ENCODE measurements at places on chromosomes 6 and 20.

DNA sequence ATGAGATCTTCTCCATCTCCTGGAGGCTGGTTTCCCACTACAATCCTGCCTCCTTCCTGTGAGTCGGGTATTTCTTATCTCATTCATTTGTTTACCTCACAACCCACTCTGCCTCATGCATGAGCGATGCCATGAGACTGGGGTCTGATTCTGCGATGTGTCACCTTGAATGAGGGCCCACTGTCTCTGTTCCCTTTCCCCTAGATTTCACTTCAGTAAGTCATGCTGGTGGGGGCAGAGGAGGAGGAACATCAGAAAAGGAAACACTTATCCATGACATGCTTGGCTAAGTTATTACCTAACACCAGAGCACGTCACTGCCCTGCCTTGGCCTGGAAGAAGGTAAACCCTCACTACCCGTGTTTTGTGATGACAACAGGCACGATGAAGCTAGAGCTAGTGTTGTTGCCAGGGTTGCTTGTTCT is 337.4 kb upstream of the PRDM1 start:
- no peak for DNase-seq

GRCh38 chr6:44386929-44387345 is 569 bp upstream of the CDC5L start:
- no peak for DNase-seq

DNA sequence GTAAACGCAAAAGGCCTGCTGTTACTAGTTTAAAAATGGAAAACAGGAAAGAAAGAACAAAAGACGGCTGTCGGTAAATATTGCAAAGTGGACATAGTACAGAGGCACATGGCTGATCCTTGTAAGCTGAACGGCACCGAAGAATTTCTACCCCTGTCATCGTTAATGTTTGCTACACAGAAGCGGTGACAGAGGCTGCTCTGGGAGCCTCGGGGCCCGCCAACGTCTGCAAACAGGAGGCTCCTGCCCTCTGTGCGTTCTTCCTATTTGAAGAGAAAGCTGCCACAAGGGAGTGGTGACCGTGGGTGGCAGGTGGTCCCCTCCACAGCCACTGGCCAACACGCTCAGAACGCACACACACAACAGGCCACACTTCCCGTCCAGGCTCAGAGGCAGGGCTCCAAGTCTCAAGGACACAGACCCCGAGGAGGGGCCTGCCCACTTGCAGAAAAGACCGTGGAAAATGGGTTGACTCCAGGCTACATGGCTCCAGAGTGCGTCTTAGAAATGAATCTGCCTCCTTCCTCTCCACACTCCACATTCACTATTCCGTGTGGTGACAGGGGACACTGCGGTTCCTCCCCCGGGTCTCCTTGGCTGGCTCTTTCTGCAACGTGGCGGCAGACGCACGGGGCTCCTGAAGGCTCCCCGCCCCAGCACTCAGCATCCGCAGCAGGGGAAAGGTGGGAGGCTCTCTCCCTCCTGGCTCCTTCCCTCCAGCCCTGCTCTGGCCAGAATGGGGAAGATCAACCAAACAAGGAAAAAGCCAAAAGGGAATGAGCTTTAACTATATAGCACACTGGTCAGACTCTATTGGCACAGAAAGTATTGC is 64.5 kb downstream of the GMPR start:
- no peak for DNase-seq

- DNase-seq, result no peak
Measured at GRCh38 chr20:54227241-54227640, 19.4 kb downstream of the PFDN4 start.

DNA sequence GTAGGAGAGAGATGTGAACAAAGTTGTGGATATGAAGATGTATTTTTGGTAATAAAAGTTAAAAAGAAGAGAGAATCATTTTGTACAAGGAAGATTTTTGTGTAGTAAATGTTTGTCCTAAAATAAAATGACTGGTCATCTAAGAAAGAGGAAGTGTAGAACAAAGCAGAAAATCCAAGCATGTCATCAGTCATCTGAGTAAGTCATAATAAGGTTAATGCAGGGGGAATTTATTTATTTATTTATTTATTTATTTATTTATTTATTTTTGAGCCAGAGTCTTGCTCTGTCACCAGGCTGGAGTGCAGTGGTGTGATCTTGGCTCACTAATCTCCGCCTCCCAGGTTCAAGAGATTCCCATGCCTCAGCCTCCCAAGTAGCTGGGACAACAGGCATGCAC is 15.7 kb upstream of the CGA start:
- no peak for DNase-seq

- DNase-seq, result no peak
Measured at GRCh38 chr6:166477647-166478365, 95.1 kb upstream of the MPC1 start.

- DNase-seq, result no peak
Measured at GRCh38 chr6:153215242-153215641, 84.2 kb upstream of the RGS17 start.

DNA sequence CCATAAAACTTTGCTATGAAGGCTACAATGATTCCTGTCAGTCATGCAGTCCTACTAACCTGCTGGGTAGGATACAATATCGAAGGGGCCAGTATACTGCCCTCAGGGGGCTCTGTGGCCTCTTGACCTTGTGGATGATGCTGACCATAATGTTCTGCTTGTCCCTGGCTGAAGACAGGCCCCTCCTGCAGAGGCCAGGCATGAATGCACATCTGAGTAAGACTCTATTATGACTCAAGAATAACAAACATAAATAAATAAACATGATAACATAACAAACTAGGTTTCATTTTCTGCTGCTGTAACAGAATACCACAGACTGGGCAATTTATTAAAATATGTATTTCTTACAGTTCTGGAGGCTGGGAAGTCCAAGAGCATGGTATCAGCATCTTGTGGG is 44.0 kb upstream of the POU5F1 start:
- no peak for DNase-seq

DNA sequence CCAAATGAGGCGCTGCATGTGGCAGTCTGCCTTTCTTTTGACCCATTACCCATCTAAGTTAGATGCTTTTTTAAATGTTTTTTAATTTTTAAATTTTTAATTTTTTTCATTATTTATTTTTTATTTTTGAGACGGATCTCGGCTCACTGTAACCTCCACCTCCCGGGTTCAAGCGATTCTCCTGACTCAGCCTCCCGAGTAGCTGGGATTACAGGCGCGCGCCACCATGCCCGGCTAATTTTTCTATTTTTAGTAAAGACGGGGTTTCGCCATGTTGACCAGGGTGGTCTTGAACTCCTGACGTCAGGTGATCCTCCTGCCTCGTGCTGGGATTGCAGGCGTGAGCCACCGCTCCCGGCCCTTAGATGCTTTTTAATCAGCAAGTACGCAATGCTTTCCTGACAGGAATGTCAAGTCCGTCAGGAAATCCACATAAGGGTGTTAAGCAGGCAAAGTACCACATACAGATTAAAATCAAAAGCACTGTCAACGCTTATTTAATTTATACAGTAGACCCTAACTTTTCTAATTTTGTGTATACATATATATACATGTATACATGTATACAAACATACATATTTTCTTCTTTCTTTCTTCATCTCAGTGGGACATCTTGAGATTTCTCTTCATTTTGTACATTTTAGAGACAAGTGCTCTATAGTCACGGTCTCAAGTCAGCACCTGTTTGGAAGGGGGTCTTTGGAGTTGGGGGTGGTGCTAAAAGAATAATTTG is 995 bp upstream of the GSTA4 start:
- peak; percentile 53 for DNase-seq

DNA sequence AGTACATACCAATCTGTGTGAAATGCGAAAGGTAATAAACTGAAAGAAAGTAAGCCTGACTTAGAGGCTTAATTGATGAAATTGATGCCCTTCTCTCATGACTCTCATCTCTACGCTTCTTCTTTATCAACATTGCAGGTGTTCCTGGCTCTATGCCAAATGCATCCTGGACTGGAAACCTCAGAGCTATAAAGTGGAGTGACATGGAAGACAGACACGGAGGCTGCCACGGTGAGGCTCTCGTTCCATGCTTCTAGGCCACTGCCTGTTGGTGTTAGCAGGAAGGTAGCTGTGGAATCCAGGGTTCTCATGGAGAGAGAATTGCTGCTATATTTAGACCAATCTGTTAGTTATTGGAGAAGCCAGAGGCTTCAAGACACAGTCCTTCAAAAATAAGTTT is 73.2 kb downstream of the C6orf52 start:
- no peak for DNase-seq

- DNase-seq, result no peak
Measured at GRCh38 chr20:59247731-59248684, 52.4 kb upstream of the EDN3 start.

DNA sequence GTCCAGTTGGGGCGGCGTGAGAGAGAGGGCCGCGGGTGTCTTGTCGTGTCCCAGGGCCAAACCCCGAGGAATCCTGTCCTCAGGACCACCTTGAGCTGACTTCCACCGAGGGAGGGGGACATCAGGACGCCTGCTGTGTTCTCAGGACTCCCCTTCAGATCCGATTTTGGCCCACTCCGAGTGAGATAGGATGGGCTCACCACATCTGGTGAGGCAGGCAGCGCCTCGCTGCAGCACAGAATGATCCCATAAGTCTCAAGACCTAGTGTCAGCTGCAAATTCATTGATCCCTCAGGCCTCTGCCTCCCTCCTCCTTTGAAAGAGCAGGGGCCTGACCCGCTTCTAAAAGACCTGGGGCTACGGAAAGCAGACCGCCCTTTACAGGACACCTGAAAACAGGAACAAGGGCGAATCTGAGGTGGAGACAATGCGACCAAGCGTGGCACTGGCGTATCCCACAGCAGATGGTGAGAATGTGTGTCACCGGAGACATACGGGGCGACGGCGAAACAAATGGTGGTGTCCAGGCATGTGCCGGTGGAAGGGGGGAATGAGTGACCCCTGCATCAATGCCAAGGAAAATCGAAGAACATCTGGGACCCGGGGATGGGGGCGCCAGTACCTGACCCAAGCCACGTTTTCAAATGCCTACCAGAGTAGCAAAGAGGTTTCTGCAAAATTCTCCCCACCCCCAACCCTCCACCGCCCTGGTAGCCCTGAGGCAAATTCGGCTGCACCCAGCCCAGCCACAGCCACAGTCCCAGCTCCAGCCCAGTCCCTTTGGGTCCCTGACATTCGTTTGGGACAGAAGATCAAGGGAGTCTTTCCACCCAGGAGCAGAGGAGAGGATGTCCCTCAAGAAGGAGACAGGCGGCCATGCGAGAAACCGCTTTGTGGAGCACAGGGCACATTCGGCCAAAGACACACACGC is 162.1 kb upstream of the ZNF337 start:
- peak; percentile 25 for DNase-seq

DNA sequence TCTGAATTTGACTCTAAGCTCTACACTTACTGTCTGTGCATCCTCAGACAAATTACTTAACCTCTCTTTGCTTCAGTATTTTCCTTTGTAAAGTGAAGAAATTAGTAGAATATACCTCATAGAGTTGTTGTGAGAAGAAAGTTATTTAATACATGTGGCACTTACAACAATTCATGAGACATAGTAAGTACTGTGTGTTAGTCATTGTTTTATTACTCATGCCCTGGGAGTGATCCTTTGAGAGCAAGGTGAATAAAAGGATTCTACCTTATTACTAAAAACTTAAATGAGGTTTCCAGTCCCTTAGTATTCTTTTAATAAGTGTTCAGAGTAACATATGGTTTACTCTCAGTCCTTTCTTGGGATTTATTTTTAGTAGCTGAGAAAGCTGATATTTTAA is 233.6 kb upstream of the MAP3K7 start:
- no peak for DNase-seq

GRCh38 chr6:159969204-159969912 is 476 bp downstream of the IGF2R start:
- DNase-seq, result peak; percentile 53
